Activated T-helper 1 cell treated with anti-CD3 and anti-CD28 coated beads, Interleukin-12 subunit alpha, Interleukin-12 subunit beta, Interleukin-2, Interleukin-4 antibody, amounts not matched to agents 30 ng/mL and 10 ng/mL and 1 ng/mL, durations not matched to agents 14 hours and 24 hours and 36 hours (primary cell): ENCODE measurements at places on chromosomes 11 and 22. TPM values are rescaled to one million over a fixed set of nuclear protein-coding genes. Genes with fewer than 3 reads are reported as not detected.

GRCh38 chr11:36088266-36088972 is 144.6 kb downstream of the LDLRAD3 start:
- no peak for DNase-seq

- DNase-seq, result no peak
These were observed 3.8 kb downstream of the TPCN2 start for GRCh38 chr11:69052343-69053168.

PLEKHB1 gene
- total RNA-seq, result 1.3 and 2.0 TPM in 2 replicates

DNA sequence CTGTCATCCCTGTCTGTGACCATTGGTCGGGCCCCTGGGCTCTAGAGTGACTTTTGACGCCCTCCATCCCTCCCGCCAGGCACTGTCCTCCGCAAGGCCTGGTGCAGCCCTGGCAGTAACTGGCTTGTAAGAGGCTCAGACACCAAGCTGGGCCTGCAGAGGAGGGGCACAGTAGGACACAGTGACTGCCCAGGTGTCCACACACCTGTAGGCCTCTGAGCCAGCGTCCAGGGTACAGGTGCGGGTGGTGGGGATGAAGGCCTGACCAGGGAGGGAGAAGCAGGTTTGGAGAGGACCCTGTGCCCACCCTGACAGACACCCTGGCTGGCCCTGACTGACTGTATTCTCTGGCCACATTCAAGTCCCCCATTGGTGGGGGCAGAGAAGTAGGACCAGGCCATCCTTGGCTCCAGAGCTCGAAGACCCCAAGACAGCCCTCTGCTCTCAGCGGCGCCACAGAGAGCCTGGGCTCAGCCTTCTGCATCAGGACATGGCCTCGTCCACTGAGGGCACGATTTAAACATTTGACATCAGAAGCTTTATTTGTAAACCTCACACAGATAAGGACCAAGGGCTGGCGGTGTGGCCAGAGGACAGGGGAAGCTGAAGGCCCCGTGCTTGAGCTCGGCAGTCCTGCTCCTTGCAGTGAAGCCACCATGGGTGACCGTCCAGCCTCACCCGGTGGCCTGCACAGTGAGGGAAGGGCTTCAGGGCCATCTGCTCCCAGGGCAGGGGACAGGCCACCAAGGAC is 31.4 kb downstream of the PPIL2 start:
- DNase-seq, result no peak

DNA sequence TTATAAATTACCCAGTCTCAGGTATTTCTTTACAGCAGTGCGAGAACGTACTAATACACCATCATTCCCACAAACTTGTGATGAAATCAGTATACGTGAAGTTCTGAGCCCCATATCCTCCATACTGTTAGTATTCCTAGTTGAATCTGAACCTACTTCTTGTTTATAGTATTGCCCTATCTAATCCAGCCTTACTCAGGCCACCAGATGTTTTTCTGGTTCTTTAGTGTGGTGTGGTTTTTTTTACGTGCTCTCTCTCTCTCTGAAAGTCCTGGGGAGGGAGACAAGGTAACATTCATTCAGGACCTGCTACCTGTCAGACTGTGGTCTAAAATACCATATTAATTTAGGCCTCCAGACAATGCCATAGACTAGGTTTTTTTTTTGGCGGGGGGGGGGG is 47.6 kb upstream of the TEAD1 start:
- DNase-seq, result no peak

DNA sequence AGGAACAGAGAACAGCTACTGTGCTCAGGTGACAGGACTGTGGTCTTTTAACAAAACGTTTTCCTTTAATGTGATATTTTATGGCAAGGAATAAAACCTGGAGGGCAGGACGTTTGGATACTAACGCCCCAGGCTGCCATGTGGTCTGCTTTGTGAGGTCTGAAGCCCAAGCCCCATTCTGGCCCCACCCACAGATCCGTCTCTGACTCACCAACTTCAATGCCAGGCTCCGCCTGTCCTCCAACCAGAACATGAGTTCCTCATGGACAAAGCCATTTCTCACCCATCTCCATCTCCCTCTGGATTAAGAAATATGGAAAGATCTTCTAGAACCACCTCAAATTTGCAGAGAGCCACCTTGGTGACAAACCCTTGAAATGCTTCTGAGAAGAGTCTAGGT is 148.8 kb downstream of the CRYBB2 start:
- no peak for DNase-seq

GRCh38 chr22:49086606-49087157 is 741.0 kb downstream of the BRD1 start:
- DNase-seq, result no peak

- no peak for DNase-seq
These were observed 21.4 kb downstream of the USP35 start for GRCh38 chr11:78210000-78210608.

- DNase-seq, result no peak
These were observed 1223.9 kb downstream of the BRD1 start for GRCh38 chr22:48603621-48604320.

- DNase-seq, result no peak
These were observed 54.1 kb upstream of the UBASH3B start for GRCh38 chr11:122601141-122602125.

DNA sequence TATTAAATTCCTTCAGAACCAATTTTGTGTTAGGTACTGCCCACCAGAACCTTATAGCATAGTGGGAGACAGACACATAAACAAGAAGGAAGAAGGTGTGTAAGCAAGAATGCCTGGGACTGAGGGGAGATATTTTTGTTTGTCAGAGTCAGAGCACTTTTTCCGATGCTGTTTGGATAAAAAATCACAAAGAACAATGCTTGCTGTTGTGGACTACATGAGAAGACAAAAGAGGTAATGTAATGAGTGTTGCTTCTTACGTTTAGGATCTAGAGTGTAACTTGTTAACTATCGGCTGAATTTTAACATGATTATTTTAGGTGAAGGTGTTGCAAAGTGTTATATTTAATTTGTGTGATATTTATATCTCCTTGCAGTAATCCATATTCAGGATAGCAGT is 84.9 kb downstream of the ATM start:
- DNase-seq, result no peak

DNA sequence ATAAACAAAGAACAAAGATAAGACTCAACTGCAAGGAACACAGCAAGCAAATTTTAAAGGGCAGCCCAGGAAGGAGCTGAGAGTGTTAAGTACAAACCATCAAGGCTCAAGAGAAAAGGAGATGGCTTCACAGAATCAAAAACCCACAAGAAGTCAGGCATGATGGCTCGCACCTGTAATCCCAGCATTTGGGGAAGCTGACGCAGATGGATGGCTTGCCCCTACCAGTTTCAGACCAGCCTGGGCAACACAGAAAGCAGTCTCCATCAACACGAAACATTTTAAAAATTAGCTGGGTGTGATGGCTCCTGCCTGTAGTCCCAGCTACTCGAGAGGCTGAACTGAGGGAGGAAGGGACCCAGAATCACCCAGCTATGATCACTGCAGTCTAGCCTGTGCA is 32.6 kb downstream of the MAPK1 start:
- DNase-seq, result no peak
